ENCODE measurements at places on chromosomes 6 and 20.

GRCh38 chr6:99014061-99014460, 66.3 kb upstream of the FBXL4 start:
- DNase-seq, result peak; percentile 3

GRCh38 chr6:115612796-115613479, 447.8 kb downstream of the FRK start:
- DNase-seq, result no peak

DNA sequence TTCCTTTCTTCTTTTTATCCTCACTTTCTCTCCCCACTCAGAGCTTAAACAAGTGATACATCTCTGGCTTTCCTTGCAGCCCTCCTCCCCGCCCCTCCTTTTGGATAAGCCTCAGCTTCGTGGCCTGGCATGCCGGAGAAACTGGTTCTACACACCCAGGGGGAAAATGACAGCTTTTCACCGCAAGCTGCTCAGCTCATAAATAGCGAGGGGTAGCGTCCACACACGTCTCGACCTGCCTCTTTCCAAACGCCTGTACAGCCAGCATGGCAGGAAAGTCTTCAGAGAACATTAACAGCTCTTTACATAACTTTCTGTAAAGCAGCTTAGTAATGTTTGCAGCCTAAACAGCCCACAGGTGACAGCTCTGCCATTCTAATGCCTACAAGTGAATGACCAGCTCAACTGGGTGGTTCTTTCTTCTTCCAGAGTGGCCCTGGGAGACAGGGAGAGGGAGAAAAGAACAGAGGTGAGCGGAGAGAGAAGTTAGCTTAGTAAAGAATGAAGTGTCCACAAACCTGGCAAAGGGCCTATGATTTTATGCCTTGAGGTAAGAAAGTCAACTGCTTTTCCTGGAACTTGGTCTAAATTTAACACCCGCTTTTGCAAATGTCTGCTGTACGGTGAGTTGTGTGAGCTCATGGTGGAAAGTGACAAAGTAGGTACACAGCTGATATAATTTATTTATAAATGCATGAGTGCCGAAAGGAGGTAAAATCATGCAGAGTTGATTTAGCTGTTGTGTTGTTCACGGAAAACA, 251.5 kb downstream of the TFAP2A start:
- no peak for DNase-seq

DNA sequence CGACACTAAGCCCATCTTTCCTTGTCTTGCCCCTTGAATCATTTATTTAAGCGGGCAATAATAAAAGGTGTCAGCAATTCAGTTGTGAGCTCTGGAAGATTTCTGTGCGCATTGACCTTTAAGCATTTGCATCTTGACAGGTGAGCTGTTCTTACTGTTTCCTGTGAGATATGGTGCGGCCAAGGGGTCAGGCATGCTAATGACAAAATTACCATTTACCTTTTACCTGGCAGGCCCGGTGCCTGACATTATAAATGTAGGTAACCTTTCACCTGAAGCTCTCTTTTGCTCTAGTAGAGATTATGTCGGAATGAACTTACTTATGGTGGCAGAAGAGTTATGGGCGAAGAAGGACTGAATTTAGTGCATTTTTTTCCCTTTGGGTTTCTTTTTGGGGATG, 89.3 kb upstream of the EEF1E1 start:
- no peak for DNase-seq

- no peak for DNase-seq
These were observed 645.8 kb upstream of the AGPAT4 start for GRCh38 chr6:161919691-161920090.

- DNase-seq, result peak; percentile 56
These were observed 131.0 kb downstream of the DOK5 start for GRCh38 chr20:54606380-54606779.

DNA sequence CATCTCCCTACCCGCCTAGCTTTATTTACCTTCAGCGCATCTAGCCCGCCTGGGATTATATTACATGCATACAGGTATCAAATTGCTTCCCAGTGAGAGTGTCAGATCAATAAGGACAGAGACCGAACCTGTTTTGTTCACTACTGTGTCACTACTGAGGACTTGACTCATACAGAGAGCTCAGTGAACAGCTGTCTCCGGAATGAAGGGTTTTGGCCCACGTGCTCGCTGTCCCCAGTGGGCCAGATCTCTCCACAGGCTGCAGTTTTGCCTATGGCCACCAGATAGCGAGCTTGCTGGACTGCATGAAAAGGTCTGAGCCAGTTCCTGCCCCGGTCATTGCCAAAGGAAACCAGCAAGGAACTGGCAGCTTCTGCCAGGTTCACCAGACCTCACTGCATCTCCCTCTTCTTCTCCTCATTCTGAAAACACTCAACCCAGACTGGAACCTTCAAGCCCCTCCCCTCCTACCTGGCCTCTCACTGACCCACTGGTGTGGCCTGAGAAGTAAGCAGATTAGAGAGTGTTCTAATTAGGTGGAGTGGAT, 150.8 kb downstream of the ZMYND8 start:
- DNase-seq, result peak; percentile 18

DNA sequence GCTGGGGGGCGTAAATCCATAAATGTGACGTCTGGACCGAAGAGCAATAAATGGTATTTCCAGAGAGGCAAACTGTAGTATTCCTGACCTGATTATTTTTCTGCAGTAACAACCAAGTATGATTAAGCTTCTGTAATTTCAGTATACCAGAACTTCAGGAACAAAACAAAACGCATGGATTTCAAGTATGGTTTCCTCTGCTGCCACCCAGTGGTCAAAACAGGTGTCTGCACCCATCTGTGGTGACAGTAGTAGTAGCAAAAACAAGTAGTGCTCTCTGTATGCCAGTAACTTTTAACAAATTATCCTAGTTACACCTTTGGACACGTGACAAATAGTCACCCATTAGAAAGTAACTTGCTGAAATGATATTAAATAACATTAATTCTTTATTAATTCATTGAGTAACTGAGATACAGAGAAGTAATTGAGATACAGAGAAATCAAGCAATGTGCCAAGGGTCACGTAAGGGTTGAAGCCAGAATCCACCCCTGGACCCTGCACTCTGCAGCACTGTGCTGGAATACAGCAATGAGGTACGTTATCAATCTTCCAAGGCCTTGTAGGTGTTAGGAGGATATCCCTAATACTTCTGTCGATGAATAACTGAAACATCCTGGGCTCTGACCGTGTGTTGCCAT, 7.9 kb downstream of the CALHM4 start:
- peak; percentile 92 for DNase-seq

GRCh38 chr6:156126535-156126934, 650.6 kb upstream of the ARID1B start:
- DNase-seq, result no peak

- DNase-seq, result no peak
These were observed 53.4 kb upstream of the TPD52L1 start for GRCh38 chr6:125100074-125100652.

DNA sequence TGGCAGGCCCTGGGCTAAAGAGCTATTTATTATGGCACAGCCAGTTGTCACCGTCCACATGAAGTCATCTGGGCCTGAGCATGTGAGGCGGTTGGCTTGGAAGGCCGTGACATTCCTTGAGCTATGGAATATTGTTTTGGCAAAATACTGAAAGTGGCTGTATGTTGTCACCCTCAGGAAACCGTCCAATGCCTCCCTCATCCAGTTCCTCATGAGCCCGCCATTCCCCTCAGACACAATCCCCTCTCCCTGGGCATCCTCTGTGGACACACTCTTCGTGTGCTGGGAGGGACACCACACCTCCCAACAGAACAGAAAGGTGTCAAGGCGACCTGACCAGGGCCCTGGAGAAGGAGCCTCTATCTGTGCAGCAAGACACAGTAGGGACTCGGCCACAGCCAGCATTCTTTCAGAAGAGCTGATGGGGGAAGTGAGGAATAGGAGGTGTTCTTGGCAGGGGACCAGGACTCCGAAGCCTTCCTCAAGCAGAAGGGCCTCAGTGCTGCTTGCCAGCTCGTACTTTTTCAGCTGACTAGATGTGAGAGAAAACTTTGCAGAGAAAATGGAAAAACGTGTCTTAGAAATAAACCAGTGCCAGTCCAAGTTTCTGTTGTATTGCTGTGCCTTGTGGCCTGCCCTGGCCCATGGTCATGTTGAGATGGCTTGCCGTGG, 120.5 kb downstream of the SOD2 start:
- DNase-seq, result no peak

GRCh38 chr6:164370773-164371172, 938.6 kb downstream of the C6orf118 start:
- DNase-seq, result no peak

DNA sequence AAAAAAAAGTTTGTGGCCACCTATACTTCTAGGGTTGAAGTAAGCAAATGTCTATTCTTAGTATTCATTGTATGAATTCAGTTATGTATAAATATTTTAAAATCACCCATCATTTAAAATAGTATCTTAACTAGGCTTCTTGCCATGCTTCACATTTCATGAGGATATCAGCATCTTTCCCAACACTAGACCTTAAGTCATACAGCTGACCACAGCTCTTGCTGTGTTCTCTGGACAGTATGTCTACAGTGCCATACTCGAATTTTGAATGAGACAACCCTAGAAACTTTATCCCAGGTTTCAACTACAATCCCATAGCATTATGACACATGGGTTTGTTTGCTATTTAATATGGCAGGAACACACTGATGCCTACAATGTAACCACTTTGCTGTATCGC, 5.2 kb downstream of the TXNDC5 start:
- DNase-seq, result no peak

GRCh38 chr6:14028631-14029030, 88.9 kb upstream of the CD83 start:
- DNase-seq, result no peak

- no peak for DNase-seq
These were observed 11.8 kb downstream of the GTSF1L start for GRCh38 chr20:43715044-43715443.
